ENCODE measurements at places on chromosomes 1 and 21.
A peak's percentile ranks its signal among the peaks of the same experiment; 100 is the strongest.

DNA sequence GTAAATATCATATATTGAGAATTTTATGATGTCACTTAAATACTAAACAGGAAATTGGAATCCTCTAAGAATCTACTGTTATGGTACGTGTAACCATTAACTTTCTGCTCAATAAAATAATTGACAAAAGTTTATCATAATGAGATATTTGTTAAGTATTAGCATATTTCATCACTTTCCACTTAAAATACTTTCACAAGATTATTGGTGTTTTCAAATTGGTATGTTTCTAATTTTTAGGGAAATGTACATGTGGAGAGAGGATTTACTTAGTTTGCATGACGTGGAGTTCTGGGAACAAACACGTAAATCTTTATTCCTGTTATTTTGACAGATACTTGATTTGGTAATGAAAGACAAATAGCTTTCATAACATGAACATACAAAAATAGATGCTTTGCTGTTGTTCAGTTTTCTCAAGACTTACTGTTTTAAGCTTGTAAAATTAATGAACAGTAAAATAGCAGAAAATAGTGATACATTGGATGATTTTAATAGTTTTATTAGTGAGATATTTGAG is 1.6 kb downstream of the SRSF11 start:
- no peak for DNase-seq

DNA sequence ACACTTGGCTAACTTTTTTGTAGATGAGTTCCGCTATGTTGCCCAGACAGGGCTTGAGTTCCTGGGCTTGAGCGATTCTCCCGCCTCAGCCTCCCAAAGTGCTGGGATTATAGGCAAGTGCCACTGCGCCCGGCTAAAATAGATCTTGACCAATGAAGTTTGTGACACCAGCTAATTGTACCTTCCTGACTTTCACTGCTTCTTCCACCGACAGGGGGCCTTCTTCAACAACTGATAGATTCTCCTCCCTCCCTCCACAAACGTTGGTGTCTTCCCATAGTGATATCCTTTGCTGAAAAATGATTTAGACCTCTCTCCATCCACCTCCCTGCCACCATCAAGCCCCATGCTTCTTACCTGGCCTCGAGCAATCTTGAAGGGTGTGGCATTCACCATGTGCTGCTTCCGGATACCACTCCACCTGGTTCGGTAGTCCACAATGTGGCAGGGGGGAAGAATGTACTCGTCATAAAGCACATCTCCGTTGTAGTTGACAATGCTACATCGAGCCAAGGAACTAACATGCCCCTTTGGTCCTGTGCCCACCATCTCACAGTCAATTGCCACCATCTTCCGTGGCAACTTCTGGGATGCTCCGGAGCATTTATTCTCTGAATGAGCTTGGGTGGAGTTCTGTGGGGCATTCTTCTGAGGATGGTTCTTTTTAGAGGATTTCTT is 1.6 kb upstream of the METTL25B start:
- DNase-seq: peak; percentile 69

DNA sequence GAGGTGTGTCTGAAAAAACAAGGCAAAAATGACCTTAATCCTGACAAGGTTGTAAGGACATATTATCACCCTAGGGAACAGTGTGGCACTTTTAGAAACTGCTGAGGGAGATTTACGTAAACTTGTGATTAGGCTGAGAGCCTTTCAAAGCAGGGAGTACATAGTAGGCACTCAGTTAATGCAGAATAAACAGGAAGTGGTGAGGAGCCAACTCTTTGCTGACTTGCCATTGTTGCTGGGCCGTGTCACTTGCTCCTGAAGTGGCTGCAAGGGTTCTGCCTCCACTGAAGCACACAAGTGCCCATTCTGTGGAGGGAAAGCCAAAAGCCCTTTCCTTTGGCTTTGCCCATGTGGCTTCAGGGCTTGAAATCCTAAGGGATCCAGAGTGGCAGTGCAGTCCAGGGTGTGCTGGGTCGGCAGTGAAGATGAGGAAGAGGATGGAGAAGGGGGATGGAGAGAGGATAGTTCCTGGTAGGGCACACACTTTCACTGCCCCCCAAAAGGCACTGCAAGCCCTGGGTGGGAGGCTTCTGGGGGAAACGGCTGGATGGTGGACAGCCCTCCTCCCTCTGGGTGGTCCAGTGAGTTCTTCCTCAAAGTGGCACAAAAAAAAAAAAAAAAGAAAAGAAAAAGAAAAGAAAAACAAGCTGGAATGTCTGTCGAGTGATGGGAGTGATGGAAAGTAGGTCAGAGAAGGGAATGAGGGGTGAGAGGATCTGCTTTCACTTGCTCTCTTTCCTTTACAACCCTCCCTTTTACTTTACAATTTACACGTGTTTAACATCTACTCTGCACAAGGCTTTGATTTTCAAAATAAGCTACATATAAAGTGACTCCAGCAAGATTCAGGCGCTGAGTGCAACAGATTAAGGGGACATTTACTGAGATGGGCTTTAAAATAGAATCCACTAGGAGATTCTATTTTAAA is 13.7 kb upstream of the RHEX start:
- DNase-seq: no peak

- DNase-seq: no peak
Measured at GRCh38 chr1:230883967-230884366, 15.6 kb upstream of the C1orf198 start.

- no peak for DNase-seq
Measured at GRCh38 chr1:182861994-182862393, 22.8 kb downstream of the DHX9 start.

GRCh38 chr1:12040457-12041051 is 21.3 kb downstream of the MIIP start:
- DNase-seq: peak; percentile 54

- no peak for DNase-seq
Measured at GRCh38 chr1:116684575-116684974, 17.0 kb upstream of the IGSF3 start.
